SK-MEL-5 (cell line): ENCODE measurements at places on chromosomes 2 and 18.

DNA sequence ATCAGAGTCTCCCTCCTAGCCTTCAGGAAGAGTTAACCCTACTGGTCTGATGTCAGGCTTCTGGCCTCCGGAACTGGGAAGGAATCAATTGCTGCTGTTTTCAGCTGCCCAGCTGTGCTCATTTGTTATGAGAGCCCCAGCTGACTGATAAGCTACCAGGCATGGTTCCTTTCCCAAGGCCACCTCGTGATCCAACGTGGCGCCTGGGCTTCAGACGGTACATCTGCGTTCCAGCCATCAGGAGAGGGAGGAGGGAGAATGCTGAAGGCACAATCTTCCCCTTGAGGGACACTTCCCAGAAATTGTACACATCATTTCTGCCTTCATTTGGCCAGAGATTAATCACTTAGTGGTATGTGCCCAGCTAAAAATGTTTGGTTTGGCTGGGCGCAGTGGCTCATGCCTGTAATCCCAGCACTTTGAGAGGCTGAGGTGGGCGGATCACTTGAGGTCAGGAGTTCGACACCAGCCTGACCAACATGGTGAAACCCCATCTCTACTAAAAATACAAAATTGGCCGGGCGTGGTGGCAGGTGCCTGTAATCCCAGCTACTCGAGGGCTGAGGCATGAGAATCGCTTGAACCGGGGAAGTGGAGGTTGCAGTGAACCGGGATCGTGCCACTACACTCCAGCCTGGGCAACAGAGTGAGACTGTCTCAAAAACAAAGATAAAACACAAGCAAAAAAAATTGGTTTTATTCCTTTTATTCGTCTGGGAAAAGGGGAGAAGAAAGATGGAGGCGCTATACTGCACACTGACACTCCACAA is 10.5 kb upstream of the ARMC9 start:
- no peak for DNase-seq

DNA sequence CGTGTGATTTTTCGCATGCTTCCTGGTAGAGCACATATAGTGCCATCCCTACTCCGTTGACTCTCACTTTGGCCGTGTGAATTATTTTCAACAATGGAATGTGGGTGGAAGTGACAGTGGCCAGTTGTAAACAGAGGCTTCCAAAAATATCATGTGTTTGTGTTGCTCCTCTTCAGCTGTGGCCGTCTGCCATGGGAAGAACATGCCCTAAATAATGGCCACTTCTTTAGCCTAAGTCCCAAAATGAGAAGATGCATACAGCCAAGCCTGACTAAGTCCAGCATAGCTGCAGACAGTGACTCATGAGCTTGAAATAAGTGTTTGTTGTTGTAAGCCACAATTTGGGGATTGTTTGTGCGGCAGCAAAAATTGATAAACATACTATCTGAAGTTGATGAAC is 8.9 kb upstream of the GALNT1 start:
- peak; percentile 31 for DNase-seq

DNA sequence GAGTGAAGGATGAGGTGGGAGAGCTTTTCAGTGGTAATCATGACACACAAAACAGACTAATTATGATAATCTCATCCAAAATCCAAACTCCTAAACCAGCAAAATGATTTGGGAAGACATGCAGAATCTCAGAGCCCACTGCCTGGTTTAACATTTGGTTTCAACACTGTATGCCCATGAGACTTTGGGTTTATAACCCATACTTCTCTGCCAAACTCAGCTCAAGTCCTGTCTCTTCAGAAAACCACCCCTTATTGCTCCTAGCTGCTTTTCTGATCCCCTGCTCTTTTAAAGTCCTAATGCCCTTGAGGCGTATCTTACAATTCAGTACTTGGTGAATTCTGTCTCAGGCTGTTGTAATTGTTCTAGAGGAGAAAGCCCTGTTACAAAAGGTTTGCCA is 593.0 kb upstream of the ID2 start:
- no peak for DNase-seq

- no peak for DNase-seq
Observed at GRCh38 chr2:5367321-5367720, 324.9 kb upstream of the SOX11 start.

GRCh38 chr18:74456349-74457042 is 612 bp downstream of the DIPK1C start:
- no peak for DNase-seq

GRCh38 chr18:10130606-10131005 is 216.8 kb downstream of the VAPA start:
- no peak for DNase-seq

GRCh38 chr2:58221909-58222308 is 19.2 kb downstream of the FANCL start:
- no peak for DNase-seq

GRCh38 chr2:99707592-99707991 is 217.8 kb upstream of the REV1 start:
- no peak for DNase-seq

- no peak for DNase-seq
Observed at GRCh38 chr2:22497064-22497463, 887.9 kb upstream of the KLHL29 start.

GRCh38 chr2:164761737-164762460 is 79.7 kb downstream of the COBLL1 start:
- no peak for DNase-seq

DNA sequence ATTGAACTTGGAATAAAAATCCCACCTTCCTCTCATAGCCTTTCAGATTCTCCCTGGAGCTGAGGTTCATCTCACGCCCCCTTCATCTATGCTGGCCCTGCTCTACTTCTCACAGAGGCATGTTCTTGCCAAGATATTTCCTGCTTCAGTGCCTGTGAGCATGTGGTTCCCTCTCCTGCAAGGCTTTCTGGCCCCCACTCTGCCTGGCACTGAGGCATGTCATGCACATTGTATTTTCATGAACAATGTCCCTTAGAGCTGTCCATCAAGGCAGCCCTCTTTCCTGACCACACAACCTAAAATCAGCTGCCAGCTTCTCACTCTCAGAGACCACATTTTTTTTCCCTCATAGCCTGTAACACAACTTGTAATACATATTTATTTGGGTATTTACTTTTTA is 18.0 kb upstream of the HK2 start:
- DNase-seq = no peak

DNA sequence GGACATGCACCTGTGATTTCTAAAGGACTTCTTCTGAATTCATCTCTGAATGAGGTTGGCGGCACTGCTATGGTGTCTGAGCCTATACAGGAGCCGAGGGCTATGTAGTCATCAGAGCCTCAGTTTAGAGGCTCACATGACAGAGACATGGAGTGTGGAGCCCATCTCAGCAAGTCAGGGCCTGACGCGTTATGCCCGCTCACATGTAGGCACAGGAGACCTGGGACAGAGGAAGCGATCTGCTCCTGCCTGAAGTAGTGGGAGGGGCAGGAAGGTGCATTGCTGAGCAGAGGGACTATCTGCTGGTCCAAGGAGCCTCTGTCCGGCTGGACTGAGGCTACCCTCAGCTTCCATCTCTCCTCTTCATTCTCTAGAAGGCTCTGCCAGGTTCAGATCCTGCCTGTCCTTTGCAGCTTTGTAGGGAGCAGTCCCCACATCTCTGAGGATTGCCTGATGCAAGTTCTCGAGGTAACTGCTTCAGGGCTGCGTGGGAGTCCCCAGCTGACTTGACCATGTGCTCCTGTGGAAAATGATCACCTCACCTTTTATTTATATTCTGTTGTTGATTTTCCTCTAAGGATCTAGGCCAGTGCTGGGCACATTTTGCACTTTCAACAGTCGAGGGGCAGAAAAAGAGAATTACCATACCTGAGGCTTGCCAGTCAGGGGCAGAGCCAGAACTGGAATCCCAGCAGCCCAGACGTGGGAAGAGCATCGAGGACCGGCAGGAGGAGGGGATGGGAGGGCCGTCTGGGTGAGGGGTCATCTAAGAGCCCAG is 16.6 kb downstream of the KLHL29 start:
- no peak for DNase-seq

DNA sequence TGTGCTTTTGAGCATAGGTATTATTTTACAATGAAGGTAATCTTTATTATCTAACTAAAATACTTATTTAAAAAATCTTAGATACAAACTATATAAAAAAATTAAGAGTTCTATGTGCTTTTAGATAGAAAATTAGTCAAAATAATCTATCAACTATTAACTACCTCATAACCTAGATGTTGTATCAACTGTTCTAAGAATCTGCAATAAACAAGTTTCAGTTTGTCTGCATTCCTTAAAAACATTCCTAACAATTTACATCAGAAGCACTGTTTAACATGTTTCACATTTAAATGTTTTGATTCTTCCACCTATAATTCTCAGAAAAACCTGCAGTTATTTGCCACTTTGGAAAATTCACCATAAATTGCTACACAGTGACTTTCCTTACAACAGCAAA is 33.3 kb downstream of the NDUFS1 start:
- no peak for DNase-seq

DNA sequence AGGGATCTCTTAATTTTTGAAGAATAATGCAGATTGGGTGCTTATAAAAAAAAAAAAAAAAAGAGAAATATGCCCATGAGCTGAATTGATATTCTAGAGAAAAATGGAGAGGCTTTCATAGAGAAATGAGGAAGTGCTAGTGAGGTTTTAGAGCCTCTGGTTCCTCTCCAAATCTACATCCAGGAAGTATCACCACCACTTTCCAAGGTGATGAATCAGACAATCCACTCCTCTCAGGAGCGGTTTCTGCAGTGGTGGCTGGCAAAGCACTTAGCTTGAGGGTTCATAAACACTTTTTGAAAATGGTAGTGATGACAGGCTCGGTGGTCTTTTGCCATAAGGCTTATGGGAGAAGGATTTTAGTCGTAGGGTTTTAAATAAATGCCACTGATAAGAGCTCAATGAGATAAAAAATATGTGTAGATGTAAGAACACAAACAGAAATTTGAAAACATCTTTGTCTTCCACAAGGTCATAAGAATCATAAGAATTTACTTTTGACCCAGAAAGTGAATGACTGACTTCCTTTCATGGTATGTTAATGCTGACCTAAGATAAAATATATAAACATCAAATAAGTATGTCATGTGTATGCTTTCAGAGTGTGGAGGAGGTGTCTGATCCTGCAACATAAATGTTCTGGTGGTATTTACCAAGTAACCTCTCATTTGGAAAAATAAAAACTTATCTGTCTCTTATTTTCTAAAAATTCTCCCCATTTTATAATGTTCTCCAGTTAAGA is 42.1 kb upstream of the DSG1 start:
- DNase-seq = no peak

GRCh38 chr2:126510356-126510755 is 145.6 kb upstream of the GYPC start:
- peak; percentile 79 for DNase-seq

DNA sequence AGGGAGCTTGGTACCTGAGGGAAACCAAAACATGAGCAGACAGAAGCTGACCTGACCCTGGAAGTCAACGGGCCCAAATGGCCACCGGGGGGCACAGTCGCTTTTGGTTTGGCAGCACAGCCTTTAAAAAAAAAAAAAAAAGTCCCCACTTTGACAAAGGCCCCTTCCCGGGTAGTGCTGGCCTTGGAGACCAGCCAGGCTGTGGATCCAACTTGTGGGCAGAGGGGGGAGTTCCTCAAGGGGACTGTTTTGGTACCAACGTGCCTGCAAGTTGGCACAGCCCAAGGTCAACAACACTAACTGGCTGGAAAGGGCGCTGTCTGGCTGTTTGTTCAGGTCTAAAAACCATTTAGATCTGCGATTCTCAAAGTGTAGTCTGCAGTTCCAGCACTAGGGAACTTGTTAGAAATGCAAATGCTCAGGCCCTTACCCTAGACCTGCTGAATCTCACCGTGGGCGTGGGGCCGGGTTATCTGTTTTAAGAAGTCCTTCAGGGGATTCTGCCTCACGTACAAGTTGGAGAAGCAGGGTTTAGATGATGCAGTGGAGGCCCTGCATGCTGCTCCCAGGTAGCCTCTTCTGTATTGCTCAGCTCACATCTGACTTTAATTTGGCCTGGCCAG is 83.0 kb downstream of the LPIN1 start:
- DNase-seq = peak; percentile 91

GRCh38 chr2:96527286-96528005 is 9.1 kb upstream of the ARID5A start:
- no peak for DNase-seq

GRCh38 chr2:164696634-164697033 is 75.4 kb upstream of the GRB14 start:
- peak; percentile 33 for DNase-seq

DNA sequence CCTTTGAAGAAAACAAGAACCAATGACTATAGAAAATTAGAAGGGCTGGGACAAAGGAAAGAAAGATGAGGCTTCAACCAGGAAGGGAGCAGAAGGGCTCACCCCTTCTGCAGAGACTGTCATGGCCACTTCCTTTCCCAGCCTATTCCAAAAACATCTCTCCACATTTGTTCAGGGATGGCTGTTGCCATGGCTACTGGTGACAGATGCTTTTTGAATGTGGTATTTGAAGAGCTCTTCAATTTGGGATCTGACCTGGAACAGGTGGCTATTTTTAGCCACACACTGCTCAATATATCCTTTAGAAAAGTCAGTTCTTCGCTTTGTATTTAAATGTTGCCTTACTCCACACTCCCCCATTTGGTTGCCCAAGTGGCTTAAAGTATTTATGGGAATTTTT is 64.1 kb upstream of the LCLAT1 start:
- no peak for DNase-seq

- no peak for DNase-seq
Observed at GRCh38 chr2:24898122-24899109, 21.6 kb downstream of the ADCY3 start.

GRCh38 chr2:237640493-237640998 is 13.2 kb downstream of the LRRFIP1 start:
- DNase-seq = no peak

DNA sequence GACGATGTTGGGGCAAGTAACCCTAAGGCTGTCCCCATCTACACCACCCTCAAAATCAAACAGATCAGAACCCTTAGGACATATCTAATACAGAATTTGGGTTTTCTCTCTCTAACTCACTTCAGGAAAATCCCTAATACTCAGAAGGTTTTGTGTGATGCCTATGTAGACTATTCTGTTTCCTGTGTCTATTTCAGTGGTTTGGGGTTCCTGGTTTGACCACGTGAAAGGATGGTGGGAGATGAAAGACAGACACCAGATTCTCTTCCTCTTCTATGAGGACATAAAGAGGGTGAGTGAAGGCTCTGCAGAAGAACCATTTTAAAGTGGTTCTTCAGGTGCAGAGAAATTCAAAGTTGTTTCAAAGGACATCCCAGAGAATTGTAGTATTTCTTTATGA is 16.3 kb downstream of the SULT1C2 start:
- DNase-seq = no peak

DNA sequence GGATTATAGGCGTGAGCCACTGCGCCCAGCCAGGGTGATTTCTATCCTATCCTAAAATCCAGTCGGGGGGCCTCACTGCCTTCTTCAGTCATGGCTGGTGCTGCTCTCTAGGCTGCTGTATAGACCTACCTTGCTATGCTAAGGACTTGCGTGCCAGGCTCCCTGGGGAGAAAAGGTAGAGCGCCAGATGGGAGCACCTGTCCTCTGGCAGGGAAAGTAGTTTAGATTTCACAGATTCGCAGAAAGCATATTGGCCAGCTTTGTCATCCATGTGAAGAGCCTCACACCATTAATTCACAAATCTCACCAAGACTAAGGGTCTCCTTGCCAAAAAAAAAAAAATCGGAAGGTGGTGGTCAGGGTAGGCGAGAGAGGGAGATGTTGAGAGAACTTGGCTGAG is 217.6 kb downstream of the ATAD2B start:
- no peak for DNase-seq
